Endodermal cell (in vitro differentiated cells): ENCODE measurements at places on chromosomes 2 and 18. TPM values are rescaled to one million over a fixed set of nuclear protein-coding genes. Genes with fewer than 3 reads are reported as not detected.

DNA sequence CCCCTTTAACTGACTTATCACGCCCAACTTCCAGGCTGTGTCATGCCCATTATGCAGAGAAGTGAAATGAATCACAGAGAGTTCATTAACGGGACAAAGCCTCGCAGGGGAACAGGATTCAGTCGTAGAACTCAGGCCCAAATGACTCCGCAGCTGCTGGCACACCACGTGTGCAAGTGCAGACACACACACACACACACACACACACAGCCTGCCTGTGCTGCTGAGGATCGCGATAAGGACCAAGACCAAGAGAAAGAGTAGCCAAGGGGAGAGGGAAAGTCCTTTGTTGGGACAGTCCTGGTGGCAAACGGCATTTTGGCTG, 90.0 kb upstream of the TAF1B start:
- peak; percentile 64 for DNase-seq

GRCh38 chr2:220144411-220144810, 517.0 kb downstream of the SLC4A3 start:
- DNase-seq: no peak

DNA sequence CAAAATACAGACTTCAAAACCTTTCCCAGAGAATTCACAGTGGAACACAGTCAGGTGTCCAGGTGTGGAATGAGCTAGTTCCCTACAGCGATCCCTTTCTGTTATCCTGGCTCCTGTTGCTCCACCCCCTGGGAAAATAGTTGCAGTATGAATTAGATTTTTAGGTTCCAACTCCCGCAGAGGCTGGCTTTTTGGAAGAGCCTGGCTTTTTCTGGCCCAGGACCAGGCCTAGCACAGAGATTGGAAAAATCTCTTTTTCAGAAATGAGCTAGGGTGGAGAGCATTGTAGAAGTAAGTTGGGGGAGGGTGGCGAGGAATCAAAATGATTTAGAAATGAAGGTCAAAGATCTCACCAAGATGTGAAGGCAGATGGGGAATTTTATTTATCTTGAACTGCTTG, 27.1 kb downstream of the COL5A2 start:
- DNase-seq: no peak

Gene SCRN3
- 12.0 and 13.6 TPM in 2 replicates for total RNA-seq

GRCh38 chr2:226020956-226021355, 621.4 kb downstream of the NYAP2 start:
- DNase-seq: no peak

GRCh38 chr2:51693640-51694039, 661.7 kb upstream of the NRXN1 start:
- no peak for DNase-seq

DNA sequence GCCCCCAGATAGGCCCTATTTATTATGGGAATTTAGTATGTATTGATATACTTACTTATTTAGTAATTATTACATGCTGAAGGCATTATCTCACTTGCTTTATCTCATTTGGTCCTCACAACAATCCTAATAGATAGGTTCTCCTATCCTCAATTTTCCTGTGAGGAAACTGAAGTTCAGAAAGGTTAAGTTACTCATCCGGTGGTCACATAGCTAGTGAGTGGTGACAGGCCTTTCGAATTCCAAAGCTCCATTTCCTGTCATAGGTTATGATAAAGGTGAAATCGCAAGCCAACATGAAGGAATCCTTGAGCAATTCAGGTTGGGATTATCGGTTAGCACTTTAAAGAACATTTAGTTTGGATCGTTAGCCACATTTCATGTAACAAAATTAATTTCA, 33.3 kb downstream of the NAB1 start:
- no peak for DNase-seq

- DNase-seq: no peak
Observed at GRCh38 chr2:126966601-126967000, 67.9 kb downstream of the TEX51 start.

- DNase-seq: peak; percentile 72
Observed at GRCh38 chr2:224217233-224217961, 178.3 kb upstream of the SERPINE2 start.

Gene SLC14A1
- total RNA-seq: not detected in 2 replicates

DNA sequence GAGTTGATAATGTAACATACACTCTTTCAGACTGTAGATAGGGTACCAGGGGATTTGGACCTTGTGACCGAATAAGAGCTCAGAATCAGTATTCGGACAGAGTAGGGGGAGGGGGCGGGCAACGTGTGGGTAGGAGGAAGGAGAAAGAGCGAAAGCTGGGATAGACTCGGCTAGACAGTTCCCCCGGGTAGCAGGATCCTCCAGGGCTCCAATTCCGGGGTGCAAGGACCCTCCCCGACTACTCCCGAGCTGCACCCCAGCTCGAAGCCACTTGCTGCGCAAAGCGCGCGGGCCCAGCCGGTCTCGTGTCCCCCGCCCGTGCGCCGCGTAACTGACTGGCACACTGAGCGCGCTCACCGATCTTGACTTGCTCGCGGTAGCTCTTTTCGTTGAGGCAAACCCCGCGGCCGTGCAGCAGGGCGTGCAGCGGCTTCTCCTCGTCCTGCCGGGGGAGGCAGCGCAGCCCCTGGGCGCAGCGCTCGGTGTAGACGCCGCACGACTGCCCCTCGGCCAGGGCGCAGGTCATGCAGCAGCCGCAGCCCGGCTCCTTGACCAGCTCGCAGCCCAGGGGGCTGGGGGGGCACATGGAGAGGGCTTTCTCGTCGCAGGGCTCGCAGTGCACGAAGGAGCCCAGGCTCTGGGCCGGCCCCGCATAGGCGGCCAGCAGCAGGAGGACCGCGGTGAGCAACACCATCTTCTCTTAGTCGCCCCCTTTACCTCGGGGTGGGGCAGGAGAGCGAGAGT, 1.1 kb downstream of the IGFBP5 start:
- peak; percentile 91 for DNase-seq

Gene KIF3C
- total RNA-seq: 42.9 and 43.9 TPM in 2 replicates
